ENCODE measurements at places on chromosomes 1 and 21.

DNA sequence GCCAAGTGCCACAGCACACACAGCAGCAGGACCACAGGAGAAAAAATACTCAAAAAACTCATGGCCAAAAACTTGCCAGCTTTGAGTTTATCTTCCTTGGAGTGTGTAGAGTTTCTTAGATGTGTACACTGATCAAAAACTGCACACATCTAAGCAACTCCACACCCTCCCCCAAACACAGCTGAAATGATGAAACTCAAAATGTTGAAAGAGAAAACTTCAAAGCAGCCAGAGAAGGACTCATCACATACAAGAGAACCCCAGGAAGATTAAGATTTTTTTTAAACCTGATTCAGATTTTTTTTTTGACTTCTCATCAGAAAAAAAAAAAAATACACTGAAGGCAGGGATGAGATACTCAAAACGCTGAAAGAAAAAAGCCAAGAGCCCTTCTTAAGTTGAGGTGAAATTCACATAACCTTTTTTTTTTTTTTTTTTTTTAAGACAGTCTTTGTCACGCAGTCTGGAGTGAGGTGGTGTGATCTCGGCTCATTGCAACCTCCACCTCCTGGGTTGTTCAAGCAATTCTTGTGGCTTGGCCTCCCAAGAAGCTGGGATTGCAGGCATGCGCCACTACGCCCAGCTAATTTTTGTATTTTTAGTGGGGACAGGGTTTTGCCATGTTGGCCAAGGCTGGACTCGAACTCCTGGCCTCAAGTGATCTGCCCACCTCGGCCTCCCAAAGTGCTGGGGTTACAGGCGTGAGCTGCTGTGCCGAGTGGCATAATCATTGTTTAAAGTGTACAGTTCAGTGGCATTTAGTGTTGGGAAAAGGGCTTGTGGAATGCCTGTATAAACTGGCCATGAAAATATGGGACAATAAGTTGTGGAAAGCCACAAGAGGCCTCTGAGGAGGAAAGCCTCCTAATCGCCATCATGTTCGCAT, 20.9 kb upstream of the PDXK start:
- DNase-seq, result no peak

- no peak for DNase-seq
Measured at GRCh38 chr1:248102847-248103246, 7.9 kb downstream of the OR2L13 start.

GRCh38 chr1:185813401-185813979, 79.3 kb downstream of the HMCN1 start:
- no peak for DNase-seq

GRCh38 chr1:86713477-86713876, 9.1 kb downstream of the SH3GLB1 start:
- no peak for DNase-seq

DNA sequence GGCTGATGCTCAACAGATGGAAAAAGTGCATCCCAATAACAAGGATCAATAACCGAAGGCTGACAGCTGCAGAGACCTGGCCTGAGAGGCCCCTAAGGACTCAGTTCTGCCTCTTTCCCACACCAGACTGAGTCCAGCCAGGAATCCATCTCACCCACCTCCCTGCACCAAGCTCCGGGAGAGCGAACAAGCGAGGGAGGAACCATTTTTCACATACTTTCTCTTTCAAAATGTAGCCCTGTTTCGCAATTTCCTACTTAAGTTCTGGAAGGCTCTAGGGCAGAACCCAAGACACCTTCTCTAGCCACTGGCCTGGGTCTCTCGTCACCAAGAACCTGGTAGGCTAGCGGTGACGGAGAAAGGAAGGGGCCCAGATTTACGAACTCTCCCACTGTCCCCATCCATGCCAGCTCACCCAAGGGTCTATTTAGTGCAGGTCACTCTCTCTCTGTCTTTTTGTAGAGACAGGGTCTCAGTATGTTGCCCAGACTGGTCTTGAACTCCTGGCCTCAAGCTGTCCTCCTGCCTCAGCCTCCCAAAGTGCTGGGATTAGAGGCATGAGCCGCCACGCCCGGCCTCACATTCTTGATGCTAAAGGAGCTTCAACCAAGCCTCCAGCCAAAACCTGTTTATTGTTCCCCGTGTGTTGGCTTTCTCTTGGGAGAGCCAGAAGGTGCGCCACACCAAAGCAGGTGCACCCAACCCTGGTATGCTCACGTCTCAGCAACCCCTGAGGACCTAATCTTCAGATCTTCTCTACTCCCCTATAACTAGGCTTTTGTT, 10.9 kb upstream of the GNL2 start:
- no peak for DNase-seq

DNA sequence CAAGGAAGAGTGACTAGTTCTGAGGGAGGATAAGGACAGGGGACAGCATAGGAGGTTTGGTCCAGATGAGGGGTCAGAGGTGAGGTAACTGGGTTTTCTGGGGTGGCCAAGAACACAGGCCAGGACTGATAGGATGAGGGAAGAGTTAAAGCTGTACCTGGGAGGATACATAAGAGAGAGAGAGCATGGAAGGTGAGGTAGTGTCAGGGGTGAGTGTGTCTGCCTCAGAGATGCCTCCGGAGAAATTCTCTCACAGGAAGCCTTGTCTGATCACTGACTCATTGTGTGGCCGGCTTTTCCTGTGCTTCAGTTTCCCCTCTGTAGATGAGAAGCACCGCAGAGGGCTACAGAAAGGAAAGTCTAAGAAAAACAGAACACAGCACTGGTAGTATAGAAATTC, 40.2 kb downstream of the FASLG start:
- peak; percentile 71 for DNase-seq

- no peak for DNase-seq
Measured at GRCh38 chr1:18681423-18681835, 50.8 kb downstream of the PAX7 start.

GRCh38 chr21:35727830-35728229, 332.5 kb downstream of the SETD4 start:
- no peak for DNase-seq

DNA sequence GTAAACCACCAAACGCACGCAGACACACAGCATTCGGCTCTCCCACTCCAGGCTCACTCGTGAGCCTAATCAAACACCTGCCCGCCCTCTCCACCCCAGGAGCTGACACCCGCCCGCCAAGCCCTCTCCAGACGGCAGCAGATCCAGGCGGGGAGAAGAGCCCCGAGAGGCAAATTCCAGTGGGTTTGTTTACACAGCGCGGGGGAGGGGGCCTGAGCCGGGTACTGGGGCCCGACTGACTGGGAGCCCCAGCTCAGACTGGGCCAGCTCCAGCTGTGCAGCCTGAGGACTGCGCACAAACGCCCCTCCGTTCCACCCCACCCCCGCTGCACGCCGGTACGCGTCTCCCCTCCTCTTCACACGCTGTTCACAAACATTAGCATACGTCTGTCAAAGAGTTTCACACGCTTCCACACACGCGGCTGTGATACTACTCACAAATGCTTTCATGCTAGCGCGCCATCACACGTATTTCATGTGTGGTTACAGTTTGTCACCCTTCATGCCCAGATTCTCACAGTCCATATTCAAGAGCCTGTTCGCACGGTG, 1.0 kb upstream of the EFNA1 start:
- DNase-seq, result peak; percentile 32

- no peak for DNase-seq
Measured at GRCh38 chr1:35603941-35604340, 30.8 kb downstream of the TFAP2E start.

- no peak for DNase-seq
Measured at GRCh38 chr1:94559921-94560320, 18.4 kb upstream of the F3 start.

- DNase-seq, result no peak
Measured at GRCh38 chr1:58293388-58293787, 253.1 kb downstream of the OMA1 start.
